ENCODE measurements at places on chromosomes 12 and 14.

- peak; percentile 46 for DNase-seq
- H3K36me3 ChIP-seq = no peaks in the 10 kb centered on the region
- H3K27ac ChIP-seq = peak overlapping the region; percentile 75
- H3K27me3 ChIP-seq = no peaks in the 10 kb centered on the region
These were observed 59.3 kb downstream of the DNAI7 start for GRCh38 chr12:25135531-25136154.

GRCh38 chr14:47674148-47674542 lies 1.3 kb downstream of the MDGA2 start:
- H3K27ac ChIP-seq = no peak overlapping the region
- no peak overlapping the region for H3K4me3 ChIP-seq
- no peak for DNase-seq
- H3K4me1 ChIP-seq = no peaks in the 10 kb centered on the region

DNA sequence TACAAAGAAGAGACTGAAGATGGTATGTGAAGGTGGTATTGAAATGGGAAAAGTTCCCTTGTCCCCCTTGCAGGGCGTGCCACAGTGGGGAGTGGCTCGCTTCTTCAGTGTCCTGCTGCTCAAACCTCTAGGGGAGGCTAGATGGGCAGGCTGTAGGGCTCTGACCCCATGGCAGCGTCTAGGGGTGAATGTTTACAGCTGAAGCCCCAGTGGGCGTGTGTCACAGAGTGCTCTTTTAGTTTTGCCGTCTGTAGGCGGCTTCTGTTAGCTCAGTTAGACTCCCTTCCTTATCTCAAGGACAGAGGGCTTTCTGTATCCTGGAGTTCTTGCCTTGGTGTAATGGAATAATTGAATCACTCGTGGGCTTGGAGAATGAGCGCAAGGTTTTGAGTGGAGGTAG lies 266.2 kb downstream of the RAD51B start:
- no peaks in the 10 kb centered on the region for H3K36me3 ChIP-seq
- no peak overlapping the region for H3K27ac ChIP-seq

DNA sequence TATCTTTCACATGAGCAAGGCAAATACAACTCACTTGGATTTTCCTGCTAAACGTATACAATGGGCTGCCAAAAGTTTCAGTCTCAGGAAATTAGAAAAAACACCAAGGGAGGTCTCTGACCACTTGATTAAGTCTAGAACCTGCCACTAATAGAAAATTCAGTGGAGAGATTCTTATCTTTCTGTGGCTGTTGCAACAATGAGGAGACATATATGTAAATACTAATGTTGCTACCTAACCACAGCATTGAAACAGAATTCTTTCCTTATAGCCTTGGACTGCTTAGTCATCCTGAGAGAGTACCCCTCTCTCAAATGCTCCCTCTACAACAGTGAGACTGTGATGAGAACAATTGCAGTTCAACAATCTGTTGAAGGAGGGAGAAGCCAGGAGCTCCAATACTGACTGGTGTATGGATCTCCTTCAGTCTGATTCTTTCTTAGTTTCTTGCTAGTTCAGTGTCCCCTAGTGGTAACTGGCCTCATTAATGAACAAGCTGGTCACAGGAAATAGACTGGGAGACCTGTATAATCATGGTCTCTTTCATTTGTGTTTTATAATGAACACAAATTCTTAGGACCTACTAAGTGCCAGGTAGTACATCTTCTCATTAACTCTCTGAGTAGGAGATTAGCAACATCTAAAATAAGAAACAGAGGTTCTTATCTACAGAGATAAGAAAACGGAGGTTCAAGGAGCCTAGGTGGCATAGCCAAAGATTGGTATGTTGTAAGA lies 164.5 kb downstream of the SLC38A4 start:
- H3K27ac ChIP-seq = no peak overlapping the region
- DNase-seq = peak; percentile 72
- no peak overlapping the region for H3K4me3 ChIP-seq
- no peaks in the 10 kb centered on the region for H3K27me3 ChIP-seq
- H3K4me1 ChIP-seq = peaks cover 16% of the 10 kb centered on the region
- no peaks in the 10 kb centered on the region for H3K36me3 ChIP-seq

DNA sequence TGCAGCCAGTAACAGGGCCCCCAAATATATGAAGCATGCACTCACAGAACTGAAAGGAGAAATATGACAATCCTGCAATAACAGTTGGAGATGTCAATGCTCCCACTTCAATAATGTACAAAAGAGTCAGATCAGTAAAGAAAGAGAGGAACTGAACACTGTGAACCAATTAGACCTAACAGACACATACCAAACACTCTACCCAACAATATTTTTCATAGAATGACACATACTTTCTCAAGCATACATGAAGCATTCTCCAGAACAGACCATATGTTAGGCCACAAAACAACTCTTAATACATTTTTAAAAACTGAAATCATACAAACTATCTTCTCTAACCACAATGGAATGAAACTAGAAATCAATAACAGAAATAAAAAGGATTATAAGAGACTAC lies 80.2 kb downstream of the ELK3 start:
- H3K36me3 ChIP-seq = no peaks in the 10 kb centered on the region
- DNase-seq = no peak
- H3K4me1 ChIP-seq = no peaks in the 10 kb centered on the region
- H3K27me3 ChIP-seq = no peaks in the 10 kb centered on the region

- no peaks in the 10 kb centered on the region for H3K4me1 ChIP-seq
- H3K27me3 ChIP-seq = no peaks in the 10 kb centered on the region
- no peak overlapping the region for H3K27ac ChIP-seq
- H3K36me3 ChIP-seq = no peaks in the 10 kb centered on the region
- DNase-seq = no peak
These were observed 103.8 kb upstream of the HMGA2 start for GRCh38 chr12:65720136-65721130.

DNA sequence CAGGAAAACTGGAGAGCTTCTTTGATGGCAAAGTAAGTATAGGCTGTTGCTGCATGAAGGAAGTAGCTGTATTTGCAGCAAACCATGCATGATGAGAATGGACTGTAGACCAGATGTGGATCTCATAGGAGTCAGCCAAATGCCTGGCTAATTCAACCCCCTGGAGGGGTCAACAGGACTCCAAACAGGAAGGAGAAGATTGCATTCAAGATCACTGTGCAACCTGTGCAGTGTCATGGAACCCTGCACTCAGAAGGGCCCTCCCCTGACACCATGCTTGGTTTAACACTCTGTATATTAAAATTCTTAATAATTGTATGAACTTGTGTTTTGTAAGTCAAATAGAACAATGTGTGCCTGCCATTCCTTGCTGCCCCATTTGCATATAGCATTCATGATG lies 225.1 kb upstream of the FSCB start:
- no peaks in the 10 kb centered on the region for H3K27me3 ChIP-seq
- no peak overlapping the region for H3K4me3 ChIP-seq

GRCh38 chr14:75236901-75237419 lies 41.7 kb upstream of the FOS start:
- no peaks in the 10 kb centered on the region for H3K36me3 ChIP-seq
- no peaks in the 10 kb centered on the region for H3K27me3 ChIP-seq
- no peak for DNase-seq
- H3K4me1 ChIP-seq = peaks cover 21% of the 10 kb centered on the region

DNA sequence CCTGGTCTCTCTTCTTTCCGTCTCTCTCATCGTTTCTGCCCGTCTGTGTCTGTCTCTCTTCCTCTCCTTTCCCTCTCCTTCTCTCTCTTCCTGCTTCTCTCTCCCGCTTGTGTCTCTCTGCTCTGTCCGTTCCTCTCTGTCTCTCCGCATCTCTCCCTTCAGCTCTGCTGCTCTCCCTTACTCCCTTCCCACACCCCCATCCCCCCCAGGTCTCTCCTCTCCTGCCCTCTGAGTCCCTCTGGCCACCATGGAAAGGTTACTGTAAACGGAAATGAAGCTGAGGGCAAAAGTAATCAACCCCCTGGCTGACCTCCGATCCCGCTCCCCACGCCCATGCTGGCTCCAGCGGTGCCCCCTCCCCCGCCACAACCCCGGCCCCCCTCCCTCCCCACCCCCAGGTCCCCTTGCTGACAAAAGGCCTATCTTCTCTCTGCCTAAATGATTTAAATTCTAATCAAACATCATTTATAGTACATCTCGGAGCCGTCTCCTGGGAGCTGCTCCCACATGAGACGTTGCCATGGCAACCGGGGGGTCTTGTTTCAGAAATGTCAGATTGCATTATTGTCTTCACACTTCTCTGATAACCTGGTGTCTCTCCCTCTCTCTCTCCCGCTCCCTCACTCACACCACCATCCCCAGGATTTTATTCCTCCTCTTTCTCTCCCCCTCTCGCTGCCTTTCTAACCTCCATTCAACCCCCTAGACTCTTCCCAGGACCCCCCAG lies 203.8 kb downstream of the RBM19 start:
- H3K4me3 ChIP-seq = no peak overlapping the region
- H3K36me3 ChIP-seq = no peaks in the 10 kb centered on the region
- no peak for DNase-seq
- no peak overlapping the region for H3K27ac ChIP-seq
- no peaks in the 10 kb centered on the region for H3K27me3 ChIP-seq
- peaks cover 15% of the 10 kb centered on the region for H3K4me1 ChIP-seq

DNA sequence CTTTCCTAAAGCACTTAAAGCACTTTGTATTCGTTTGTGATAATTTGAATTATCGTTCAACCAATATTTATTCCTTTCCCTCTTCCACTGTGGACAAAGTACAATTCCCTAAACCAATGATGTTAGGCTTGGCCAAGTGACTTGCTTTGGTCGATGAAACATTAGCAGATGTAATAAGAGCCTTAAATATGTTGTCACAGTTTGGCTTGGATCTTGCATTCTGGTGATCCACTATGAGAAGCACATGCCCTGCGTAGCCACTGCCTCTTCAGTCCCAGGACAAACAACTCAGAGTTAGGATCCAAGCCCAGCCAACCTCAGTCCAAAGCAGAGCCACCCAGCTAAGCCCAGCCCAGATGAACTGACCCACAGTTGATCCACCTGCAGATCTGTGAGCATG lies 8.4 kb upstream of the C12orf75 start:
- no peaks in the 10 kb centered on the region for H3K27me3 ChIP-seq
- H3K27ac ChIP-seq = no peak overlapping the region
- peaks cover 37% of the 10 kb centered on the region for H3K4me1 ChIP-seq
- no peak for DNase-seq
- no peaks in the 10 kb centered on the region for H3K36me3 ChIP-seq

GRCh38 chr12:27566159-27566558 lies 42.2 kb downstream of the PPFIBP1 start:
- no peak overlapping the region for H3K27ac ChIP-seq
- no peak for DNase-seq
- H3K4me1 ChIP-seq = no peaks in the 10 kb centered on the region
- H3K36me3 ChIP-seq = no peaks in the 10 kb centered on the region
- H3K4me3 ChIP-seq = no peak overlapping the region

DNA sequence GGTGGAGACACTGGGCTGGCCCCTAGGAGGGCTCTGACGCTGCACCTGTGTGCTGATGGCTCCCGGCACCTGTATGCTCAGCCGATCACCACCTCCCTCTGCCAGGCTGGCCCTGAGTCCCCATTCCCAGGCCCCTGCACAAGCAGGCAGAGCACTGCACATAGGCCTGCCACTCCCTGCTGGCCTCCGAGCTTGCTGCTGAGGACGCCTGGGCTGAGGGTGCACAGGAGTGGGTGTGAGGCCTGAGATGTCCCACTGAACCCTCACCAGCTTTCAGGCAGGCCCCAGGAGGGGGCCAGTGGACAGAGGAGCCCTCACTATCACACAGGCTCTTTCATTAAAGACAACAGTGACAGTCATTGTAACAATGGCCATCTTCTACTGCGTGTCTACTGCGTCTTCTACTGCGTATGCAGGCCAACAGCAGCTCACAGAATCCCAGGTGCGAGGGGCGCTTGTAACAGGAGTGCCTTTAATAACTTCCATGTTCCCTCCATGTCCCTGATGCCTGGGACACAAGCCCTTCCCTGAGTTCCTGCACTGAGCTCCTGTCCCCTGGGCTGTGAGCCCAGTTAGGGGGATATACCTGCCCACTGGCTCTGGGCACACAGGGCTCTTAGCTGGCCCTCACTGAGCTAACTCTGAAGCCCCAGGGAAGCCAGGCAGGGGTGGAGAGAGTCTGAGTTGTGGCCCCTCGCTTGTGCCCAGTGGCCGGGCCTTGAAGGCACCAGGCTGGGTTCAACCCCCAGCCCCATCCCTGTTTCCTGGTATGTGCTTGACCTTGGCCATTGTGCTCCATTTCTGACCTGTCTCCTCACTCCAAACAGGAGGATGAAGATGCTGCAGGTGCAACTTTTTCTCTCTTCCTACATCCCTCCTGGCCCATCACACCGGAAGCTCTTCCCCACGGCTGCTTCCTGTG lies 71.3 kb downstream of the PRIMA1 start:
- H3K27ac ChIP-seq = no peak overlapping the region
- H3K4me3 ChIP-seq = no peak overlapping the region
- no peak for DNase-seq
- no peaks in the 10 kb centered on the region for H3K27me3 ChIP-seq
- H3K4me1 ChIP-seq = no peaks in the 10 kb centered on the region

GRCh38 chr12:22628228-22628627 lies 3.3 kb downstream of the ETNK1 start:
- no peaks in the 10 kb centered on the region for H3K36me3 ChIP-seq
- DNase-seq = no peak
- H3K27me3 ChIP-seq = no peaks in the 10 kb centered on the region

DNA sequence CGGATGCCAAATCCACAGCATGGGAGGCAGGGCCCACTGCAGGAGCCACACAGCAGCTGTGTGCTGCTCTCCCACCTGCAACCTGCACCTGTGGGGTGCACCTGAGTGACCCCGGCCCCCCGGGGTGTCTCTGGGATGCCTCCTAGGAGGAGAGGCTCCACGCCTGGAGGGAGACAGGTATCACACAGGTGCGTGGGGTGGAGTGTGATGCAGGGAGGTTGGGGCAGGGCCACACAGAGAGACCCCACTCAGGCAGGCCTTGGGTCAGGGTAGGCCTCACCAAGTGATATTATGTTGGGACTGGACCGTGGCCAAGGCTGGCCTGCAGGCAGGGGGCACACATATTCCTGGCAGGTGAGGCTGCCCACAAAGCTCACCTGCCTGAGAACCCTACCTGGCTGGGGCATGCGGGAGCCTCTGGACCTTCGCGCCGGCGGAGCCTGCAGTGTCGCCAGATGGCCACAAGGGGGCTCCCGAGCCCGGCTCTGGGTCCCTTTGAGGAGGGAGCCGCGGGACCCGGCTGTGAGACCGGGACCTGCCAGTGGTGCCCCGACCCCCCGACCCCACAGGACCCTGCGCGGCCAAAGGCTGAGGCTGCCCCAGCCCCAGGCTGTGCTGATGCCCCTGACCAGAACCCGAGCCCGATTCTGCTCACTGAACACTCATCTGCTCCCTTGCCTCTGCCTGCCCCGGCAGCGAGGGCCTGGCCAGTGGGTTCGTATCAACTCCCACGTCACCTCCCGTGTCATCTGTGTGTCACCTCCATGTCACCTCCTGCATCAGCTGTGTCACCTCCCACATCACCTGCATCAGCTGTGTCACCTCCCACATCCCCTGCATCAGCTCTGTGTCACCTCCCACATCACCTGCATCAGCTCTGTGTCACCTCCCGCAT lies 11.4 kb downstream of the TMEM121 start:
- DNase-seq = peak; percentile 81
- no peaks in the 10 kb centered on the region for H3K4me1 ChIP-seq
- no peaks in the 10 kb centered on the region for H3K27me3 ChIP-seq

GRCh38 chr14:69696204-69696527 lies 70.8 kb upstream of the SRSF5 start:
- no peaks in the 10 kb centered on the region for H3K27me3 ChIP-seq
- no peak for DNase-seq
- H3K27ac ChIP-seq = no peak overlapping the region
- no peak overlapping the region for H3K4me3 ChIP-seq
- H3K36me3 ChIP-seq = no peaks in the 10 kb centered on the region

Data from Caco-2 (cell line).